ENCODE measurements at places on chromosomes 16 and 17.
A peak's percentile ranks its signal among the peaks of the same experiment; 100 is the strongest.

GRCh38 chr17:14198575-14198974 is 38.1 kb downstream of the CDRT15 start:
- DNase-seq, result peak; percentile 10

DNA sequence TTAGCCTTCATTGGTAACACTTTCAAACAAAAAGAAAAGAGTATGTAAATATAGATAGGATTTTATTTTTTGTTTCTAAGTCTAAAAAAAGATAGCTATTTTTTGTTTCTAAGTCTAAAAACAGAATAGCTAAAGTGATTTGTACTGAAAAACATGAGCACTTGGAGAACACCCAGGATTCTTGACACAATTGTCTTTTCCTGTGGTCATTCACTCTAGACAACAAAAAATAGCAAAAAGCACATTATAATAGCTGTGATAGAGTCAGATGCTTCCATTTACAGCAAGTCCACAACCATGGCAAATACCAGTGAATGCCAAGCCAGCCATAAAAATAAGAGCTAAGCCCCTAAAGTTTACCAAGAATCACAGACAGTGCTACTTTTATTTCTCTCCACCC is 36.7 kb downstream of the SKAP1 start:
- DNase-seq, result no peak

DNA sequence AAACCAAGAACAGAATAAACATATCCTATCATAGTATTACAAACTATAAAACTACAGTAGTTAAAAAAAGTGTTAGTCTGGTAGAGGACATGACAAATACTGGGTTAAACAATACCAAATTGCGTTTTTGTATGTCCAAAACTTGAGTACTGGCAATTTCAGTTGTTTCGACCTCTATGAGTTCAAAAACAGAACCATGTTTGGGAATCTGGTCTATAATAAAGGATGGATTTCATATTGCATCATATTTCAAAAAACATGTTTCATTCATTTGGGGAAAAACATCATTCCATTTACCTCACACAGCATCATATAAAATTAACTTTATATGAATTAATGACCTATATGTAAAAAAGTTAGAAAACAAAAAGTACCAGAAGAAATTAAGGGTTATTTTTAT is 81.8 kb downstream of the TRIM37 start:
- no peak for DNase-seq

DNA sequence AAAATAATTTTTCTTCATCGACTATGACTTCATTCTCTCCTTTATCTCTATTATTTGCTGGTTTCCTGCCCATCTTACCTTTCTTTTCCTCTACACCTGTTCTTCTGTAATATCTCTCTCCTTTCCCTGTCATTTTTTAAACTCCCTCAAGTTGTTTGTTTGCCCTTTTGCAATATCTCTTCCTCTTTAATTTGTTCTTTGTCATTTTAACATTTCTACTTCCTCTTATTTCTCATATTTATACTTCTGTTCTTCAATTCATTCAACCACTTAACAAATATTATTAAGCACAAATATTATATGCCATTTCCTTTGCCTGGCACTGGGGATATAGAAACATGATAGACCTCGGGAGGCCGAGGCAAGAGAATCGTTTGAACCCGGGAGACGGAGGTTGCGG is 22.6 kb downstream of the MAP3K3 start:
- DNase-seq, result no peak

DNA sequence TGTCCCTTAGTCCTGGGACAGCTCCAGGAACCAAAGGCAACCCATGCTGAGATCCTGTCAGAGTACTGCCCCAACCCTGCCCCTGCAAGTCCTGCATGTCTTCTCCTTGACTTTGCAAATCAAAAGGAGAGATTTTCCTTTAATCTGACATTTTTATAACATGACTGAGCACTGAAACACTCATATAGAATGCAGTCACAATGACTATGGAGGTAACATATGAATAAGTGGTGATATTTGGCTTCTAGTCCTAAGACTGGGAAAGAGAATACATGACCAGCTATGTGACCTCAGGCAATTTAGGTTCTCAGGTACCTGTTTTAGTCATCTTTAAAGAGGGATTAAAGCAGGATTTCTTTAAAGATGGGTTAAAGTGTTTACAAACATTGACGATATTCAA is 941.6 kb upstream of the CDH8 start:
- DNase-seq, result no peak

DNA sequence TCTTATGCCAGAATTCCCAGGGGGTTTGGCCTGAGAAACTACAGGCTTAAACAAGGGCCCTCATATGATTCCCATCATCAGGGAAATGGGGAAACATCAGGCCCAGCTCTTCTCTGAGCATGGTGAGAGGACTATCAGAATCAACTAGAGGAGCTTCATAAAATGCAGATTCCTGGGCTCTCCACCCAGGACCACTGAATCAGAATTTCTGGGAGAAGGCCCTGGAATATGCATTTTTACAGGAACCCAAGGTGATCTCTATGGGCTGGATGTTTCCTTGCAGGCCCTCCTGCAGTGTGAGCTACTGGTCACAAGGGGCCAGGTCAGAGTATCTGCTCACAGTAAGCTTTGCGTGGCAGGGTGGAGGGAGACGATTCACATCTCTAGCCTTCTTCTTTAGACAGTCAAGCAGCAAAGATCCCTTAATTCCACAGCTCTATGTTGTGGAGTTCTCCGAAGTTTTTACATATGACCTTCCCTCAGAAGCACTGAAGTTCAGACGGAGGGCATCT is 38.8 kb upstream of the HOXB13 start:
- no peak for DNase-seq
